ENCODE measurements at places on chromosomes 12 and 14.

DNA sequence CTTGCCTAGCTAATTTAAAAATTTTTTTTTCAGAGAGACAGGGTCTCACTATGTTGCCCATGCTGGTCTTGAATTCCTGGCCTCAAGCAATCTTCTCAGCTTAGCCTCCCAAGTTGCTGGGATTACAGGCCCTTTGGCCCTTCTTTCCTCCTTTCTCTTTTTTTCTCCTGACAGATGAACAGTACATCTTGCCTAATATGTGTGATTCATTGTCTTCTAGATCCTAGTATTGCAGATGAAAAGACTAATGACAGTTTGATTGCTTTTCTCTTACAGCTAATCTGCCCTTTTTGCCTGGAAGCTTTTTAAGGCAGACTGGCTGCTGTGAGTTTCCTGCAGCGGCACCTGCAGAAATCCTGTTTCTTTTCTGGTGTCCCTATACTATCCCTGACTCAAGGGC lies 12.0 kb downstream of the DEPDC4 start:
- no peak for DNase-seq

- no peak for DNase-seq
Observed at GRCh38 chr12:48969160-48969771, 2.3 kb downstream of the WNT10B start.

GRCh38 chr14:99599393-99599792 lies 4.6 kb downstream of the CCDC85C start:
- no peak for DNase-seq

DNA sequence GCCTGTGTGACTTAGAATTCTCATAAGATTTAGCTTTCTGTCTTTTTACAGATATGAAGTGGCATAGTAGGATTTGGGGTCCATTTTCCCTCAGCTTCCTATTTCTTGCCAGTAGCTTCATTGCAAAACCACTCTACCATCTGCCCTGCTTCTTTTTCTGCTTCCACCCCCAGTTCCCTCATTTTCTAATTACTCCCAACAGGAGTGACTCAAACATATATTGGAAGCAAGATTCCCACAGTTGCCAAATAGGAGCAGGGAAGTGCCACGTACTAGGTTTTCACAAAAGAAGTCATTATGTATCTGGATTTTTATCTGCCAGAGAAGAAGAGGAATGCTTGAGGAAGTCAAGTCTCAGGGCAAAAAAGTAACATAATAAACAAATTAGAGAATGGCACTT lies 64.1 kb downstream of the ANO4 start:
- no peak for DNase-seq

DNA sequence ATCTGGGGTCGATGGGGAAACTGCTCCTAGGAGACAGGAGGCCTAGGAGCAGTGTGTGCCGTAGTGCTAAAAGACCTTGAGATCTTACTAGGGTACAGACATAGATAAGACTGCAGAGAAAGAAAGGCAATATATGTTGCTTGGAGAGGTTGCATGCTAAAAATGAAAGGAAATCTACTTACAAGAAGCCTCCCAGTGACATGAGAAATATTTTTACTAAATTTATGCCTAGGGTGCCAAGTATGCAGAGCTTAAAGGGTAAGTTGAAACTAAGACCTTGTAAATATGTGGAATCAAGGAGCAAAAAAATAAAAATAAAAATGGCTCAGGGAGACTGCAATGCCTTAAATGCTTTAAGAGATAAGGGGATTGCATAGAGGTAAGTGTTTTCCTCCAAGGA lies 74.8 kb downstream of the PDE6H start:
- no peak for DNase-seq

- no peak for DNase-seq
Observed at GRCh38 chr14:34098045-34098984, 147.4 kb upstream of the EGLN3 start.

All from Kasumi-1 (cell line).